ENCODE measurements at places on chromosomes 4 and X. TPM values are rescaled to one million over a fixed set of nuclear protein-coding genes. Genes with fewer than 3 reads are reported as not detected.
A peak's percentile ranks its signal among the peaks of the same experiment; 100 is the strongest.

- H3K4me3 ChIP-seq = no peak overlapping the region
- no peak overlapping the region for H3K27ac ChIP-seq
- no peaks in the 10 kb centered on the region for H3K36me3 ChIP-seq
Measured at GRCh38 chrX:42432552-42432951, 345.4 kb downstream of the PPP1R2C start.

GRCh38 chr4:166274136-166274761, 401.2 kb downstream of the TLL1 start:
- H3K27me3 ChIP-seq = no peaks in the 10 kb centered on the region
- H3K36me3 ChIP-seq = no peaks in the 10 kb centered on the region
- H3K4me3 ChIP-seq = no peak overlapping the region

GRCh38 chr4:127196655-127197352, 436.0 kb upstream of the INTU start:
- no peaks in the 10 kb centered on the region for H3K27me3 ChIP-seq
- H3K4me1 ChIP-seq = no peaks in the 10 kb centered on the region
- H3K4me3 ChIP-seq = no peak overlapping the region
- no peak for DNase-seq

GRCh38 chr4:116233971-116234370, 851.4 kb downstream of the TRAM1L1 start:
- no peaks in the 10 kb centered on the region for H3K36me3 ChIP-seq
- H3K27me3 ChIP-seq = no peaks in the 10 kb centered on the region
- peak; percentile 11 for DNase-seq
- H3K4me1 ChIP-seq = no peaks in the 10 kb centered on the region
- H3K27ac ChIP-seq = no peak overlapping the region

- no peak overlapping the region for H3K27ac ChIP-seq
- H3K27me3 ChIP-seq = no peaks in the 10 kb centered on the region
- no peak for DNase-seq
- peaks cover 5% of the 10 kb centered on the region for H3K4me1 ChIP-seq
Measured at GRCh38 chr4:153409924-153410501, 56.1 kb upstream of the TMEM131L start.

DNA sequence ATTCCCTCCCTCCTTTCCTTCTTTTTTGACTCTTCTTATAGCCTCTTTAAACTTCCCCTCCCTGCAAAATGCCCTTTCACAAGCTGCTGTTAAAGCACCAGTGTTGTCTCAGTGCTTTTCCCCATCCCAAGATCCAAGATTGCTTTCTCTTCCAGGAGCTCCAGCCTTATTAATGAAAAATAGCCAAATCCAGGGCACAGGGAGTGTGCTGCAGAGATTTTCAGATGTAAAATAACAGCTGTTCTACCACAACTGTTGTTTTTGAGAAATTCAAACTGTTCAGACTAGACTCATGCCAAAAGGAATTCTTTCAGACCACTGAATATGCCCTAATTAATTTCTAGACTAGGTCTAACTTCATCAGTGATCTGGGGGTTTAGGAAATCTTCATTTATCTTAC, 47.0 kb upstream of the GPC3 start:
- DNase-seq = no peak
- H3K4me1 ChIP-seq = no peaks in the 10 kb centered on the region
- no peak overlapping the region for H3K4me3 ChIP-seq
- no peaks in the 10 kb centered on the region for H3K36me3 ChIP-seq

DNA sequence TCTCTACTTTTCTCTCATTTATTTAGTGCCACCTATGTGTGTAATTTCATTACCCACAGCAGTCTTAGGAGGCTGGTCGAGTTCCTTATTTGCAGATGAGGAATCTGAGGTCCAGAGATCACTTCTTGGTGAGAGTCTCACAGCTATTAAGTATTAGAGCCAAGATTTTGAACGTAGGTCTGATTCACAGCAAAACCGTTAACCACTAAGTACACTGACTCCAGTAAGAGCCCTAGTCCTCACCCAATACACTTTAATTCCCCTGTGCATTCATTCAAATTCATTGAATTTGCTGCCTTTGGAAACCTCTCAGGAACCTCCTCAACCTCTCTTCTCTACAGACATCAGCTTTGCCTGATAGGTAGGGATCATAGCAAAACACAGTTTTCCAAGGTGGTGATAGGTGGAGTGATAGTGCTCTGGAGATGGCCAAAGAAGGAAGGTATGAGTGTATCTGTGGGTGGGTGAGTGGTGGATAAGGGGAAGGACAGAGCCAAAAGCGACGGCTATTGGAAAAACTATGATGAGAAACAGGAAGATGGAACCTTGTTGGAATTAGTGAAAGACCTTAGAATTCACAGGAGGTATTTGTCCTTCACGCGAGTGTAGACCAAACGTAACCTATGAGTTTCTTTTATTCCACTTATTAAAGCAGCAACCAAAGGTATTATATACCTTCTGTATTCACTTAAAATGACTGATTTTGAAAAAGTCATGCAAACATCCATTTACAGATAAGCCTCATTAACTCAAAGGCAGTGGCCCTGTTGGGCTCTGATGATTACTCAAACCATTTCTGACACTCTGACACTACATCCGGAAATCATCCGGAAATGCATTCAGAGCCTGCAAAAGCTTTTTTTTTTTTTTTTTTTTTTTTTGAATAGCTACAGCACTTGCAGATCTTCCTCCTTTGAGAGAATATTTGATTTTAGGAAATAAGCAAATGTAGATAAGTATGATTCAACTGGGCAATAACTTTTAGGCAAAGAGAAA, 6.3 kb downstream of the FMR1 start:
- H3K4me3 ChIP-seq = no peak overlapping the region
- peaks cover 42% of the 10 kb centered on the region for H3K4me1 ChIP-seq
- H3K27me3 ChIP-seq = no peaks in the 10 kb centered on the region

DNA sequence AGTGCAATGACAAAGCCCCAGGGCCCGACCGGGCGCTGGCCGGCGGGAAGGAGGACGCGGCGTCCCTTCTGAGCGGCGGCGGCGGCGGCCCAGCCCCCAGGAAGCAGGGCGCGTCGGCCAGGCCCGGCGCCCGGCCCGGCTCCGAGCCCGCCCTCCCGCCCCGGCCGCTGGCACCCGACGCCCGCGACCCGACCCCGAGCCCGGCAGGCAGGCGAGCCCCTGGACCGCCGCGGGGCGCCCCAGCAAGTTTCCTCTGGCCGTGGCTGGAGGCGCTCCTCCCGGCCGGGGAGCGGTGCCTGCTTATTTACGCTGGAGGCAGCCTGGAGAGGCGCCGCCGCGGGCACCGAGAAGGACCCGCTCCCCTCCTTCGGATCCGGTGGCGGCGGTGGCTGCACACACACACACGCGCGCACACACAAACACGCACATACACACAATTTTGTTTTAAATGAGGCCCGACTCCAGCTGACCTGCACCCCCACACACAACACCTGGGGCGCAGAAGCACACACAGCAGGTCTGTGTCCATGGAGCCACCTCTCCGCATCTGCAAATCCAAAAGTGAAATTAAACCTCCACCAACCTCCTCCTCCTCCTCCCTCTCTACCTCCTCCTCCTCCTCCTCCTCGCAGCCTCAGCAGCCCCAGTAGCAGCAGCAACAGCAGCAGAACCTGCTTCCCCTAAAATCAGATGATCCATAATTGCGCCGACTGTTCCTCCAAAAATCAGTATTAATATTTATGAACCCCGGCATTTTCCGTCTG, 669 bp downstream of the IRF2 start:
- H3K27ac ChIP-seq = peak overlapping the region; percentile 98
- H3K4me3 ChIP-seq = peak overlapping the region; percentile 100
- peaks cover 27% of the 10 kb centered on the region for H3K4me1 ChIP-seq
- peak; percentile 61 for DNase-seq
- no peaks in the 10 kb centered on the region for H3K36me3 ChIP-seq
- no peaks in the 10 kb centered on the region for H3K27me3 ChIP-seq

DNA sequence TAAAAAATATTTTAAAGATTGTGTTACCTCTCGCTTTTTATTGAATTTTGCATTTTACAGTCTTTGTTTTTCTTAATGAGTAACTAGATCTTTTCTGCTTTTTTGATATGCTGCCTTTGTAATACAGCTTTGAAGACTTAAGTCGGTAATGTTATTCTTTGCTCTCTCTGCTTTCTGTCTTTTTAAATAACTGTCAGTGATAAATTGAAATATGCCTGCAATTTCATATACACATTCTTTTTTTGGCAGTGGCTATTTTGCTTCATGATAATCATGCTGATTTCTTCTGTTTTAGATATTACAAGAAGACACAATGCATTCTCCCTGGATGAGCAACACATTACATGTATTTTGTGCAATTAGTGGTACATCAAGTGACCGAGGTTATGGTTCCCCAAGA, 42.0 kb upstream of the IL13RA1 start:
- H3K4me1 ChIP-seq = no peaks in the 10 kb centered on the region
- no peak overlapping the region for H3K4me3 ChIP-seq
- H3K27me3 ChIP-seq = no peaks in the 10 kb centered on the region
- H3K36me3 ChIP-seq = no peaks in the 10 kb centered on the region

- no peaks in the 10 kb centered on the region for H3K4me1 ChIP-seq
- DNase-seq = no peak
- H3K4me3 ChIP-seq = no peak overlapping the region
Measured at GRCh38 chr4:141705747-141706377, 69.5 kb downstream of the IL15 start.

GRCh38 chr4:52685316-52685715, 26.2 kb upstream of the USP46 start:
- H3K4me3 ChIP-seq = no peak overlapping the region
- peaks cover 29% of the 10 kb centered on the region for H3K4me1 ChIP-seq
- no peaks in the 10 kb centered on the region for H3K27me3 ChIP-seq
- DNase-seq = no peak
- H3K27ac ChIP-seq = no peak overlapping the region

DNA sequence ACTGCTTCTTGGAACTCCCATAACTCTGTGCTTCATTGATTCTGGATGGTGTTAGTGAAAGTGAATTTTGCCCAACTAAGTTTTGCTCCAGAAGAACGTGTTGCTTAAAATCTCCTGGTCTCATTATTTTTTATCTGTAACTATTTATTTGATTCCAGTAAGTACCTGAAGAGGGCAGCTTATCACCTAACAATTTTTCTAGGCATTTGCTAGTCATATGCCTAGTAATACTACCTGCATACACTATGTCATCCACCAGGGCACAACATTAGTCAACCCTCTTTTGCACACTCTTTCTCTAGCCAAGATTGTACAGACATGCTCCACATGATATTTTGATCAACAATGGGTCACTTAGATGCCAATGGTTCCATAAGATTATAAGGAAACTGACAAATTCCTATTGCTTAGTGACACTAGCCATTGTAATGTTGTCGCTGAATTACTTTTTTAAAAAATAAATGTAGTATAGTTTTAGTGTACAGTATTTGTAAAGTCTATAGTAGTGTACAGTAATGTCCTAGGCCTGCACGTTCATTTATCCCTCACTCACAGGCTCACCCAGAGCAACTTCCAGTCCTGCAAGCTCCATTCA, 499.9 kb upstream of the AADAT start:
- no peaks in the 10 kb centered on the region for H3K4me1 ChIP-seq
- H3K4me3 ChIP-seq = no peak overlapping the region
- peak; percentile 63 for DNase-seq
- no peaks in the 10 kb centered on the region for H3K36me3 ChIP-seq

DNA sequence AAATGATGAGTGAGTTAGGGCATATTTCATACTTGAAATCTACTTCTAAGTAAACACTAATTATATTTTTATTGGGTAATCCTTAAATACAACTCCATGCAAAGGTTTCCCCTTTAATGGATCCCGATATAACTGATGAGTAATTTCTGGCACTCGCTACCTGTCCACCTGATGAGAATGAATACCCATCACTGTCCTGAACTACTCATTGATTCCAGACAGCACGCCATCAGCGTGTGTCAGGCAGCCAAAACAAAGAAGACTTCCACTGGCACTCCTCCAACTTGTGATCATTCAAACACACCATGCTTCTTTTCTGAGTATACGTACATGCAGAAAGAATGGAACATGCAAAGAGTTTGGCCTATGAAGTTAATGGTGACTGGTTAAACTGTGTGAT, 69.4 kb downstream of the HCCS start:
- DNase-seq = no peak
- H3K27me3 ChIP-seq = no peaks in the 10 kb centered on the region
- no peaks in the 10 kb centered on the region for H3K4me1 ChIP-seq
- H3K4me3 ChIP-seq = no peak overlapping the region
- no peaks in the 10 kb centered on the region for H3K36me3 ChIP-seq

- H3K27ac ChIP-seq = no peak overlapping the region
- H3K27me3 ChIP-seq = no peaks in the 10 kb centered on the region
- H3K4me3 ChIP-seq = no peak overlapping the region
- no peaks in the 10 kb centered on the region for H3K4me1 ChIP-seq
- no peak for DNase-seq
- no peaks in the 10 kb centered on the region for H3K36me3 ChIP-seq
Measured at GRCh38 chrX:68419975-68420374, 13.3 kb downstream of the OPHN1 start.

Gene ZFP42
- 124 TPM for total RNA-seq

Gene CT45A1
- total RNA-seq = not detected

Gene DGKQ
- total RNA-seq = 18.6 TPM

Gene TEX13D
- not detected for total RNA-seq

Gene MAGIX
- 2.1 TPM for total RNA-seq

Gene TGIF2LX
- total RNA-seq = not detected

Gene LEF1
- total RNA-seq = 0.73 TPM

Gene CT45A10
- total RNA-seq = not detected
